ENCODE measurements at places on chromosomes 2 and 18.

GRCh38 chr18:30481871-30482270, 560.7 kb downstream of the DSC3 start:
- no peak for DNase-seq

DNA sequence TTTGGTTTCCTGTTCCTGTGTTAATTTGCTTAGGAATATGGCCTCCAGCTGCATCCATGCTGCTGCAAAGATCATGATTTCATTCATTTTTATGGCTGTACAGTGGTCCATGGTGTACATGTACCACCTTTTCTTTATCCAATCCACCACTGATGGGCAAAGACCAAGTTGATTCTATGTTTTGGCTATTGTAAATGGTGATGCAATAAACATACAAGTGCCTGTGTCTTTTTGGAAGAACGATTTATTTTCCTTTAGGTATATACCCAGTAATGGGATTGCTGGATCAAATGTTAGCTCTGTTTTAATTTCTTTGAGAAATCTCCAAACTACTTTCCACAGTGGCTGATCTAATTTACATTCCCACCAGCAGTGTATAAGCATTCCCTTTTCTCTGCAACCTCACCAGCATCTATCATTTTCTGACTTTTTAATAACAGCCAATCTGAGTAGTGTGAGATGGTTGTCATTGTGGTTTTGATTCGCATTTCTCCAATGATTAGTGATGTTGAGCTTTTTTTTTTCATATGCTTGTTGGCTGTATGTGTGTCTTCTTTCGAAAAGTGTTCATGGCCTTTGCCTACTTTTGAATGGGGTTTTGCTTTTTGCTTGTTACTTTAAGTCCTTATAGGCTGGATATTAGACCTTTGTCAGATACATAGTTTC, 19.4 kb downstream of the EXOC6B start:
- DNase-seq = no peak

GRCh38 chr2:217978536-217979150, 24.2 kb downstream of the TNS1 start:
- peak; percentile 44 for DNase-seq

- DNase-seq = no peak
Observed at GRCh38 chr2:240457223-240458043, 22.0 kb downstream of the GPC1 start.

DNA sequence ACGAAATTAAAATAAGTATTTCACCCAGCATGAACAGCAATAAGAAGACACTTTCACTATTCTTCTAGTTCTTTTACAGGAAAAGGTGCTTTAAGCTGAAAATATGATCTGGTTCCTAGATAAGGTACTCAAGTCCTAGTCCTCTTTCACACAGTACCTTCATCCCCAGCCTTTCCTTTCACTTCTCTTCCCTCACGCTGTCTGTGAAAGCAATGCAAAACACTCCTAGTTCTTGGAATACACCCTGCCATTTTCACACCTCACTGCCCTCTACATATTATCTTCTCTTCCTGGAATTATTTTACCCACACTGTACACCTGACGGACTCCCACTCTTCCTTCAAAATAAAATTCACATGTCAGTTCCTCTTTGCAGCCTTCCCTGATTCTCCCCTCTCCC, 82.9 kb downstream of the DNAH7 start:
- DNase-seq = peak; percentile 35

- DNase-seq = no peak
Observed at GRCh38 chr2:54969295-54969939, 80.8 kb downstream of the RTN4 start.
